ENCODE measurements at places on chromosomes 7 and 10. TPM values are rescaled to one million over a fixed set of nuclear protein-coding genes. Genes with fewer than 3 reads are reported as not detected.

Gene OR2A1
- not detected for total RNA-seq

Gene CFAP70
- total RNA-seq: 0.10 TPM

Gene MYOZ1
- not detected for total RNA-seq

Gene MSANTD7
- 13.5 TPM for total RNA-seq

Gene NPC1L1
- 0.11 TPM for total RNA-seq

Gene GRM8
- not detected for total RNA-seq

Gene PRSS37
- not detected for total RNA-seq

Gene CALHM1
- not detected for total RNA-seq

Gene PLCE1
- 6.6 TPM for total RNA-seq

Gene AASS
- 0.17 TPM for total RNA-seq

Gene LRIT1
- not detected for total RNA-seq

Gene ARMC3
- total RNA-seq: 1.1 TPM

Gene TMEM139
- 1.9 TPM for total RNA-seq

Gene TRIM74
- total RNA-seq: 0.30 TPM

Gene C10orf105
- total RNA-seq: not detected

Gene GPR37
- total RNA-seq: 0.64 TPM
